ENCODE measurements at places on chromosomes 3 and 15.

- no peak for DNase-seq
Measured at GRCh38 chr3:45120359-45121158, 25.6 kb downstream of the CDCP1 start.

- no peak for DNase-seq
Measured at GRCh38 chr3:150077107-150077506, 106.4 kb upstream of the PFN2 start.

GRCh38 chr15:36755341-36756000 is 176.0 kb downstream of the CDIN1 start:
- no peak for DNase-seq

DNA sequence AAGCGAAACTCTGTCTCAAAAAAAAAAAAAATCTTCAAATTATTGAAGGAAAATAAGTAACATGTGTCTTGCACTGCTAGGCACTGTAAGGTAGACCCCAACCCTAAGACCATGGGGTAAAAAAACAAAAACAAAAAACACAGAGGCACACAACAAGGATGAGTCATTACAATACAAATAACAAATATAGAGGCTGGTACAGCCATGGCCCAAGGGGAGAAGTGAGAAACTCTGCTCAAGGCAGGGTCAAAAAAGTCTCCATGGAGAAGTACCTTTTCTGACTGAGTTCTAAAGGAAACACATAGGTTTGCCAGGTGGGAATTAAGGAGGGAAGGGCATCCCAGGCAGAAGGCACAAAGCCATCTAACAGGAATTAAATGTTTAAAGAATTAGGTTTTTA is 54.5 kb downstream of the TOP2B start:
- DNase-seq: no peak

- no peak for DNase-seq
Measured at GRCh38 chr3:126149960-126150515, 30.3 kb downstream of the ALDH1L1 start.

DNA sequence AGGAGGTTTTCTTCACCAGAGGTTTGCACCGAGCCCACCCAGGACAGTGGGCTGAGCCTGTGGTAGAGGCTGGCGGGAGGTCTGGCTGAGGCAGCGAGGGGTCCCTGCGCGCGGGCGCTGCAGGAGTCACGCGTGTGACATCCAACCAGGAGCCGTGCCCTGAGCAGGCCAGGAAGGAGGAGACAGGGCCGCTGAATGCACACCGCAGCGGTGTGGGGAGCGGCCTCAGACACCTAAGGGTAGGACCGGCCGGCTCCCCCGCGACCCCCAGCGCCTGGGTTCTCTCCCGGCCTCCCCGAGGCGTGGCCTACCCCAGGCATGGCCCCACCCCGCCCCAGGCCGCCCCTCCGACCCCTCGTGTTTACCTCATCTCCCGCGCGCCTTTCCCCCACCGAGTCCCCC is 412 bp downstream of the SLC41A3 start:
- peak; percentile 43 for DNase-seq

- DNase-seq: no peak
Measured at GRCh38 chr3:141737678-141738021, 448 bp upstream of the RNF7 start.

- no peak for DNase-seq
Measured at GRCh38 chr15:31483053-31483985, 156.7 kb downstream of the KLF13 start.

DNA sequence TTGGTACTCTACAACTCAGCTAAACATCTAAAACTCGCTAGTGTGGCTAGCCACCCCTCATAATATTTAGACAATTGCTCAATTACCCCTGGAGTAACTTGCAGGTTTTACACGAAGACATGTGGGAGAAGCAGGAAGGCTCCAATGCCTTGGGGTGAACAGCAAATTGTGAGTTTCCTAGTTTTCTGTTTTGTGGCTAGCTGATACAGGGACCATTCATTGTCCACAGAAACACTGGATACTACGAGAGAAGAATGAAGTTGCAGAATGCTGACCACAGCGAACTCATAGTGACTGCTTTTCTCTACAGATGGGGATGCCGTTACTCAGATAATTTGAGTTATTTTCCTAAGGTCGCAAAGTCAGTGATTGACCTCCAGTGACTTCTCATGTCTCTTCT is 212.9 kb downstream of the P3H2 start:
- no peak for DNase-seq

DNA sequence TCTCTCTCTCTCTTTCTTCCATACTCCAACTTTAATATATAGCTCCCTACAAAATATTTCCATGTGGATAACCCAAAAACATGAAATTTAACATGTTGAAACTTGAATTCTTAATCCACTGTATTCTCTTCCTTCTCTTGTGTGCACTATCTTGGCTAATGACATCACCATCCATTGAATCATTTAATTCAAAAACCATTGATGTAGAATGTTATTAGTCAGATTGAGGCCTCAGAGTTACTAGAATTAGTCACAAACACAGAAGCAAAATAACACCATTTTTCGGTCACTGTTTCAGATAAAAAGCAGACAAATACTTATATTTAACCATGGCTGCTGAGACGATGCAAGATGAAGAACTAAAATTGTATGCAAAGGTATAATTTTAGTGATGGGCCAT is 256.9 kb upstream of the LRRC3B start:
- no peak for DNase-seq

DNA sequence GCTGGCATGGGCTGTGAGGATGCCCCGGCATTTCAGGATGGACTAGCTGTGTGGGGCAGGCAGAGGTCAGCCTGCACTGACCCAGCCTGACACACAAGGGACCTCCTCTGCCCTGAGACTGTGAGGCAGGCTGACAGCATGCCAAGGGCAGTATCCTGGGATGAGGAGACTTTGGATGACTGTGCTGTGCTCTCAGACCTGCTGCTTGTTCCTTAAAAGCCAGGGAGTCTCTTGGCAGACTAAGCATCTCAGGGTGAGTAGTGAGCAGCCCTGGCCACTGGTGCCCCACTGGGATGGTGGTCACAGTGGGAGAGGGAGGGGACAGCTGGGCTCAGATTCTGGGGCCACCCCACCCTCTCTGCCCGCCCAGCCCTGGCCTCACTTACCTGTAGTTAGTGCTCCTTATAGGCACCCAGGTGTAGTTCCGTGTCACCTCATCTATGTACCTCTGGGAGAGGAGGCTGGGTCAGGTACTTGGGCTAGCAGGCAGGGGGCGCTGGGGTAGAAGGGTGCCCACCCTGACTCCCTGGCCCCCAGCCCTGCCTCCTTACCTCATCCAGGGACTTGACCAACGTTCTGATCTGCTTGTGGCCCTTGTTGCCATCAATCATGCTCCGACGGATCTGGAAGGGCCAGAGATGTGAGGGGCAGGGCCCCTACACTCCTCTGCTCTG is 16.1 kb upstream of the TMEM115 start:
- DNase-seq: no peak

DNA sequence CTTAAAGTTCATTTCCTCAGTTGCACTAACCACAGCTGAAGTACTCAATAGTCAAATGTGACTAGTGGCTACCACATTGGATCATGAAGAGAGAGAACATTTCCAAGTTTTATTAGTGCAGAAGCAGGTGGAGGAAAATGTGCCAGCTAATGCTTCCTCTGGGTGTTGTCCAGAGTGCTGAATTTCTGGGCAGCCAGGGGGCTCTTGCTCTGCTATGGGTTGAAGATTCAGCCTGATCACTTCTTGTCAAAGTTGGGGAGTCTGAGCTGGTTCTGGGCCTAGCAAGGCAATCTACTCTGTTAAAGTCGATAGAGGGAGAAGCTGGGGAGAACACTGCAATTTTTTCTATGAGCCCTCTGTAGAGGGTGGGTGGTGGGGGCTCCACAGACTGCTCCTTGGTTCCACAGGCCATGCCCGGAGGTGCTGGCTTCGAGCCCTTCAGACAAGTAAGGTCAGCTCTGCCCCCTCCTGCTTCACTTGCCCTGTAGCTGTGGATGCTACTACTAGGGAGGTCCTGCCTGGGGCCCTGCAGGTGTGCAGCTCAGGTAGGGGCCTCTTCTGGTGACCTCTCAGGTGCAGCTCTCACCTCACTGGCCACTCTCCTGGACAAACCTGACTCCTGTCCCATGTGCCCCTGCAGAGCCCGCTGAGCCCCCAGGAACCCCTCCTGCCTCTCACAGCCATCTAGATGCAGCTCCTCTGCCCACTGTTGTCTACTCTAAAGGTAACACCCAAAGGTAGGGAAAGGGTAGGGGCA is 8.2 kb downstream of the ALG3 start:
- DNase-seq: no peak

DNA sequence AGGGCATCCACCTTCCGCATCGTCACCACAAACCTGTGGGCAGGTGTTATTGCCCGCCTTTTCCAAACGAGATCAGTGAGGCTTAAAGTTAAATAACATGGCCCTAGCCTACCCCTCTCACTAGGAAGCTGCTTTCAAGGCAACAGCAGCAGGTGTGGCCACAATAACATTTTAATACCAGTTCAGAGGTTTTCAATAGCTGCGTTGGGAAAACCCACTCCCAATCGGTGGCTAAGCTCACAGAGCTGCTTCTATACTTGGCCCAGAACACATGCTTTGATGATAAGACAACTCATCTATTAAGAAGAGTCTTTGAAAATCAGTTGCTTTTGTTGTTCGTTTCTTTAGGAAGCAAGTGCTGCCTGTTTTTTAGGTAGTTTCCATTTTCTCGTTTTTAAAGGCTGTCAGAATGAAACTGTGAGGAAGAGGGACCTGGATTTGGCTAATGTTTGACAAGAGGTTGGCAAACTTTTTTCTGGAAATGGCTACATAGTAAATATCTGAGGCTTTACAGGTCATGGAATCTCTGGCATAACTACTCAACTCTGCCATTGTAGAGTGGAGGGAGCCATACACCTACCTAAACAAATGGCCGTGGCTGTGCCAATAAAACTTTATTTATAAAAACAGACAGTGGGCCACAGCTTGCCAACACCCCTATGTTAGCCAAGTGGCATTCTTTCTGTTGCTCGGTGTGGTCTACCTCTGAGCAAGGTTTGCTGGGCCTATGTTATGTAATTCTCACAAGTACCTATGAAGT is 179.6 kb downstream of the FEZF2 start:
- DNase-seq: no peak

- no peak for DNase-seq
Measured at GRCh38 chr3:114994554-114995341, 152.3 kb downstream of the ZBTB20 start.

DNA sequence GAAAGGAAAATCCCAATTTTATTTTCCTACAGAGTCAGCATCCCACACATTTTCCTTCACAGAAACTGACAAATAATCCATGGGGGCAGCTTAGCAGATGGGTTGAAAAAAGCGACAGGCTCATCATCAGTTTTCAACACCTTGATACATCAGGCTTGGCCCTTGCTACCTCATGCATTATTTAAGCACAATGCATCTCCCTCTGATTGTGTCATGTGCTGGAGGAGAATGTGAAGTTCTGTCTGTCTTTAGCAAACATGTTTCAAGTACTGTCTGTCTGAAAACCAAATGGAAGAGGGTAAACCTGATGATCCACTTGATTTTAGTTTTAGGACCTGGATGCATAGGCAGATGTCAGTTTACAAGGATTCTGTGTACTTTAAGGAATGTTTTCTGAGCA is 128.6 kb upstream of the ADAMTS9 start:
- no peak for DNase-seq

DNA sequence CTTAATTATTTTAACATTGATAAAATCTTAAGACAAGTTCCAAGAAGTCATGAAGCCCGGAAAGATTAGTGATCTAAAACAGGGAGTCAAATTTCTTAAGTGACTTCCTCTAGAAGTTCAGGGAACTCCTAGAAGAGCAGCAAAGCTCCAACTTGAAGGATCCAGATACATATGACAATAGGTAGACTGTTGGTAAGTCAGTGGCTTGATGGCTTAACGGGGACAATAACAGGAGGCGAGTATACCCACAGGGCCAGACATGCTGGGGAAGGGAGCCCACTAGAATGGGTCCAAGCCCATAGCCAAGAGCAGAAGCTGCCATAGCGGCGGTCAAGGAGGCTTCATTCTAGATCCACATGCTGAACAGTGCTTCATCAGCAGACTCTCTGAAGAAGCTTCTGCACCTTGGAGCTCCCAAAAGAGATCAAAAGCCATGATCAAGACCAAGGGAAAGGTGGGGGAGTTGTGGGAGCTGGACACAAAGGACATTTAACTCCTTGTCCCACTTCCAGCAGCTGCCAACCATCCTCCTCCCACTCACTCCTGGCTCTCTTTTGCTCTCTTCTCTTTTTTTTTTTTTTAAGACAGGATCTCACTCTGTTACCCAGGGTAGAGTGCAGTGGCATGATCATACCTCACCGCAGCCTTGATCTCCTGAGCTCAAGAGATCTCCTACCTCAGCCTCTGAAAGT is 10.2 kb upstream of the CA12 start:
- no peak for DNase-seq

- DNase-seq: no peak
Measured at GRCh38 chr3:38549957-38550840, 54.1 kb downstream of the EXOG start.

- peak; percentile 18 for DNase-seq
Measured at GRCh38 chr3:144643771-144644198, 672.2 kb downstream of the DIPK2A start.

- DNase-seq: no peak
Measured at GRCh38 chr3:168870892-168871291, 775.2 kb upstream of the GOLIM4 start.

DNA sequence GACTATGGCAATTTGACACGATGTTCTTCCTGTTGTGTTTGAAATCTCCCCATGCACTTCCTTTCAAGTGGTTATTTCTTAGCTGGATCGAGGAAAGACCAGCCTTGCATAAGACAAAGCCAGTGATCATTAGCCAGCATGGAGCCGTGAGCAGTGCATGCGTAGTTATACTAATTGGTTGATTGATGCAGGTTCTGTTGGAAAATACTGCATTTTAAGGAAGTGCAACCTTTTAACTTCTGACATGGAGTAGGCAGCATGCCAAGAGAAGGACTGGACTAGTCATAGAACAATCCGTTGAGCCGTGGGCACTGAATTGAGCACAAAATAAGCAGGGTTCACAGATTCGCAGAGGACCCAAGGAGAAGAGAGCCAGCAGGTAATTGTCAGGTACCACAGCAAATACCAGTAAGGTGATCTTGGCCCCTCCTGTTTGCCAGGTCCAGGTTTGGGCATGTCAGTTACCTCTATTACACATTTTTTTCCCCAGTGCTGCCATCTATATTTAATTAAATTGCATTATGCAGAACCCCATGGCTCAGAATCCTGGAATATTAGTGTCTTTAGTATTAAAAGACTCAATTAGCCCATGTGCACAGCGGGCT is 29.0 kb upstream of the BCL6 start:
- no peak for DNase-seq

- no peak for DNase-seq
Measured at GRCh38 chr3:188160751-188161150, 6.8 kb downstream of the LPP start.

- no peak for DNase-seq
Measured at GRCh38 chr3:114234745-114235144, 2.6 kb downstream of the ZNF80 start.

GRCh38 chr3:184784731-184785500 is 27.1 kb upstream of the VPS8 start:
- DNase-seq: no peak

- no peak for DNase-seq
Measured at GRCh38 chr15:64236156-64236894, 73.5 kb upstream of the PPIB start.

DNA sequence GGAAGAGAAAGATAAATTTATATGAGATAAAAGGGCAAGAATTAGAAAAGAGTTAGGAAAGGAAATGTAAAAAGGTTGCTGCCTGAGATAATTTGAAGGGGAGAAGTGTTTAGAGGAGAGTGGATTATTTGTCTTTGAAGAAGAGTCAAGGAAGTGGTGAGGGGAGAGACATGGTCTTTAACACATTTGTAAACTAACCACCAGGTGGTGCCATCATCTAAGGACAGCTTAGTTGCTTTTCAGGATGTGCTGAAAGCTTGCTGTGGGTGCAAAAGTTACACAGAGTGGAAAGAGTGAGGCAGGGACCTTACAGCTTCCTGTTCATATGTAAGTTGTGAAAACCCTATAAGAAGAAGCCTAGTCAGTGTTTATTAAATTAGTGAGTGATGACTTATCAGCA is 114.1 kb upstream of the DNAJC19 start:
- DNase-seq: no peak
